ENCODE measurements at places on chromosomes 6 and 20. TPM values are rescaled to one million over a fixed set of nuclear protein-coding genes. Genes with fewer than 3 reads are reported as not detected.

GRCh38 chr6:88910922-88911778 is 52.3 kb downstream of the RNGTT start:
- no peak overlapping the region for H3K27ac ChIP-seq
- no peaks in the 10 kb centered on the region for H3K36me3 ChIP-seq
- no peaks in the 10 kb centered on the region for H3K27me3 ChIP-seq
- no peak overlapping the region for H3K4me3 ChIP-seq
- H3K4me1 ChIP-seq = no peaks in the 10 kb centered on the region
- no peak for DNase-seq

GRCh38 chr20:9723501-9724202 is 115.2 kb downstream of the PAK5 start:
- no peak overlapping the region for H3K27ac ChIP-seq
- H3K36me3 ChIP-seq = no peaks in the 10 kb centered on the region
- H3K4me3 ChIP-seq = no peak overlapping the region
- DNase-seq = no peak
- no peaks in the 10 kb centered on the region for H3K4me1 ChIP-seq

DNA sequence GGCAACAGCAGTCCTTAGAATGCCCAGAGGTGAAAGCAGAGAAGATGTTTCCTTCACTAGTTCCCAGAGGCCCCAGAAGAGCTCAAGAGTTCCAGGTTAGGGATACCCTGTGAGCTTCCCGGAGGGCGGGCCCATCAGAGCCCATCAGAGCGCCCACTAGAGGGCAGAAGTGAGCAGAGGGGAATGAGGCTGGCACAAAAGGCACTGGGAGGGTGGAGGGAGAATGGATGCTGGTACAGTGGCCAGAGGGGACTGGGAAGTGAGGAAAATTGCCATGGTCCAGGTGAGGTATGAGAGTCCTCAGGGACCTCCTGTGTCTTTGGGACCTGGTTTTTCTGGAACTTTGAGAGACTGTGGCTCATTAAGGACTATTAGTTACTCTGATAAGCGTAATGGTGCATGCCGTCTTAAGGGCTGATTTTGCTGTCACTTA is 57.3 kb downstream of the LINC00237 start:
- H3K27ac ChIP-seq = no peak overlapping the region
- no peaks in the 10 kb centered on the region for H3K27me3 ChIP-seq
- H3K4me3 ChIP-seq = no peak overlapping the region
- DNase-seq = no peak
- H3K36me3 ChIP-seq = no peaks in the 10 kb centered on the region

GRCh38 chr6:116529466-116530290 is 15.8 kb downstream of the TRAPPC3L start:
- no peak overlapping the region for H3K27ac ChIP-seq
- no peaks in the 10 kb centered on the region for H3K36me3 ChIP-seq

The SCRT2 gene
- total RNA-seq = not detected

- H3K36me3 ChIP-seq = no peaks in the 10 kb centered on the region
- H3K27ac ChIP-seq = no peak overlapping the region
Observed at GRCh38 chr20:42190084-42190483, 571.9 kb upstream of the CHD6 start.

GRCh38 chr20:53899351-53900167 is 170.8 kb downstream of the BCAS1 start:
- no peak overlapping the region for H3K4me3 ChIP-seq
- no peaks in the 10 kb centered on the region for H3K36me3 ChIP-seq
- no peak for DNase-seq
- no peaks in the 10 kb centered on the region for H3K4me1 ChIP-seq
- no peaks in the 10 kb centered on the region for H3K27me3 ChIP-seq
- no peak overlapping the region for H3K27ac ChIP-seq

GRCh38 chr20:31842471-31843157 is 2.8 kb downstream of the FOXS1 start:
- H3K27ac ChIP-seq = peak overlapping the region; percentile 65
- peak; percentile 85 for DNase-seq
- peaks cover 38% of the 10 kb centered on the region for H3K4me1 ChIP-seq
- H3K36me3 ChIP-seq = no peaks in the 10 kb centered on the region
- H3K4me3 ChIP-seq = no peak overlapping the region
